ENCODE measurements at places on chromosomes 3 and 15.

GRCh38 chr3:106277731-106278130 is 408.9 kb upstream of the CBLB start:
- no peak for DNase-seq

DNA sequence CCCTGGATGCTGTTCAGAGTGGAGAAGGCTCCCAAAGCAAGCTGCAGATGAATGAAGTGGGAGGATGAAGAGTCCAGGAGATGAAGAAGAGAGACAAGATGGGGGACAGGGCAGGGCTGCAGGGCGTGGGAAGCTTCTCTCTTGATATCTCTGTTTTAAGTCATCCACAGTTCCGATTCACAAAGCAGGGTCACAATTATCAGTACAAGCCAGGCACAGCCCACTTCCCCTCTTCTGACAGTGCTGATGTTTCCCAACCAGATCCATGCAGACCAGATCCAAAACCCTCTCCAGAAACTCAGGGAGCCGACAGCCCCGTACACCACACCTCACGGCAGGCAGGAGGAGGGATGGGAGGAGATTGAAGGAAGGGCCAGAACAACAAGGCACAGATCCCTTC is 31.1 kb downstream of the NTRK3 start:
- no peak for DNase-seq

DNA sequence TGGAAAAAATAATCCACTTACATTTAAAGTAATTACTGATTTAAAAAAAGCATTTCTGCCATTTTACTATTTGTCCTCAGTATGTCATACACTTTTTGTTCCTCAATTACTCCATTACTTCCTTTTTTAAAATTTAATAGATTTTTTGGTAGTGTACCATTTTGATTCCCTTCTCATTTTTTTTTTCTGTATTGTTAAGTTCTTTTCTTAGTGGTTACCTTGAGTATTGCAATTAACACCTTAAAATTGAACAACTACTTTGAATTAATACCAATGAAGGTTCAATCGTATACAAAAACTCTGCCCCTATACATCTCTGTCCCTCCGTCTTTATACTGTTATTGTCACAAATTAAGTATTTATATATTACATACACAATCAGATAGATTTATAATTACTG is 240.6 kb upstream of the LMCD1 start:
- no peak for DNase-seq

DNA sequence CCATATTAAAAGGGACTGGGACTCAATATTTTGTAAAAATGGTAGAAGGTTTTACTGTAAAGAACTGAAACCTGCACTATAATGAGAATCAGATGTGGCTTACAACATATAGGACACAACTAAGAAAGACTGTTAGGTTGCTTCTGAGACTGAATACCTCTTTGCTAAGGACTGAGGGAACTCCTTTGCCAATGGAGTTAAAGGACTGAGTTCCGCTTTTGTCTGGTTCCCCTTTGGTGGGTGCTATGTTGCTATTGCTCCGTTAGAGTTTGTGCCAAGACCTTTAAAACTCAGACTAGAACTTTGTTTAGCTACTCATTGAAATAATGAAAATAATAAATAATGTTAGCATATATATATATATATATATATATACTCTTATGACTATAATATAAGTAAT is 147.8 kb upstream of the KCNMB2 start:
- DNase-seq: no peak

DNA sequence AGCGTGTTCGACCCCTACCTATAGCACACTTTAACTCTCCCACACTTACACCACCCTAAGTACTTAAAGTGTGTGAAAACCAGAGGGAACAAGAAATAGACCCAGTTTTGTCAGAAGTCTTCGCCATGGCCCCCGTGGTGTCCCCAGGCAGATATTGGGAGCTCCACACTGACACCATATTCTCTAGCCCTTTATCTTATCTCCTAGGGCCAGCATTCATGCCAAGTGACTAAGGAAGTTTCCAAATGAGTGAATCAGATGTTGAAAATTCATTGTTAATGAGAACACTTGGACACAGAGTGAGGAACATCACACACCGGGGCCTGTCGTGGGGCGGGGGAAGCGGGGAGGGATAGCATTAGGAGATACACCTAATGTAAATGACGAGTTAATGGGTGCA is 31.8 kb downstream of the P3H2 start:
- DNase-seq: no peak

DNA sequence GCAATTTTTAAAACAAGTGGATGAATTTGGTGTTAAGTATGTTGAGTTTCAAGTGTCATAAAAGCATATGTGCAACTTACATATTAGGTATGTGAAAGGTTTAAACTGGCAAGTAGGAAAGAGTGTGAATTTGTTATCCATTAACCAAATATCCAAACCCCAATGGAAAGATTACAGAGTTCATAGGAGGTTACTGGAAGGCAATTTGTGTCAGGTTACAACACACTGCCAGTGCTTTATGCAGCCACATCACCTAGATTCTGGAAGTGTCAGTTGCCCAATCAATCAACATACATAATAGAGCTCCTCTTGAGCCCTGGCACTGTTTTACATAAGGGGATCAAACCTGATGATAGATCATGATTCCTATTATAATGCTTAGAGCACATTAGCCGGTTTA is 261.0 kb downstream of the ROBO1 start:
- DNase-seq: no peak

GRCh38 chr3:71497971-71498444 is 85.5 kb downstream of the FOXP1 start:
- no peak for DNase-seq

- no peak for DNase-seq
Measured at GRCh38 chr3:184608209-184608608, 46.6 kb downstream of the EPHB3 start.

DNA sequence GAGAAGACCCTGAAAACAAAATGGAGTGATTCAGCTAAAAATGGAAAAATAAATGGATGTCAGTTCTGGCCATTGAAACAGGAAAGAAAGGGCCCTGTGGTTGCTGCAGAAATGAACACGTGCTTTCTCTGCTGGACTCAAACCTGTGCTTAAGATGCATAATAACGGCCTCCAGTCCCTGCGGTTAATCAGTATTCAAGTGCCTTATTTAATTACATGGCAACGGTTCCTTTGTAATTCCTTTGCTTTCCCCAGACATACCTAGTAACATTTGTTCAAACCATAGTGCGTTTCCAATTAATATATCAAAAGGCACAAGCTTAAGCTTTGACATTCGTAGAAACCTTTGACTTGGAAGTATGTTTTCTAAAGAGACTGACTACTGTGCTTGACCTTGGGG is 428.3 kb downstream of the GABRG3 start:
- DNase-seq: no peak

DNA sequence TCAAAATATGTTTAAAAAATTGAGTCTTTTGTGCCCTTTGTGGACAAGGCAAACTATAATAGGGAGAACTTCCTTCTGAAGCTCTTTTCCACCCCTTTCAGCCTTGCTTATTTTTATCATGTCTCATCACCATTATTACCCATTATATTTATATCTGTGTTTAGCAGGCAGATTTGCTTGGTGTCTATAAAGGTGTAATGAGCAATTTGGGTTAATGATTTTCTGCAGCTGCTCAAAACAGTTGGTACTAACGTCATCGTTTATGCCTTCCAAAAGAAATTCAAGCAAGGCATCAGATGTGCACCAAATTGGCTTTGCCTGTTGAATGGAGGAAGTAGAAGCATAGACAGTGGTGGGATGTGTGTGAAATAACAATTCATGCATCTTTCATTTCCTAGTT is 483.7 kb upstream of the SGO1 start:
- DNase-seq: no peak

All from GM13977 (cell line).